A549 treated with Hydrocortisone at 1 μM for 4 hours (cell line): ENCODE measurements at places on chromosomes 1 and 21. TPM values are rescaled to one million over a fixed set of nuclear protein-coding genes. Genes with fewer than 3 reads are reported as not detected.

The PLA2G2F gene
- not detected in 5 replicates for total RNA-seq

The HNRNPCL4 gene
- not detected in 5 replicates for total RNA-seq

The KIAA0040 gene
- total RNA-seq = 0.80 to 0.98 TPM (median 0.95 TPM) in 5 replicates

The FLG2 gene
- total RNA-seq = not detected in 5 replicates

The FCRL6 gene
- not detected in 5 replicates for total RNA-seq

The ADAM30 gene
- not detected in 5 replicates for total RNA-seq

The SPSB1 gene
- total RNA-seq = 29.2 to 35.8 TPM (median 31.3 TPM) in 5 replicates

The RNU1-3 gene
- 6.1 to 30.4 TPM (median 9.0 TPM) in 3 of 5 replicates, not detected in the others for total RNA-seq

The TSPEAR gene
- total RNA-seq = not detected in 5 replicates

The RBP7 gene
- 5.2 to 6.9 TPM (median 5.6 TPM) in 5 replicates for total RNA-seq

The DNAH14 gene
- total RNA-seq = 12.9 to 16.3 TPM (median 15.3 TPM) in 5 replicates

The GPR157 gene
- total RNA-seq = 4.2 to 7.1 TPM (median 5.2 TPM) in 5 replicates

The OR2L13 gene
- total RNA-seq = not detected in 5 replicates

The SPRR5 gene
- not detected in 5 replicates for total RNA-seq

The TMEM63A gene
- 5.1 to 7.4 TPM (median 5.8 TPM) in 5 replicates for total RNA-seq

The THEM4 gene
- total RNA-seq = 13.0 to 14.7 TPM (median 13.2 TPM) in 5 replicates

The RHCE gene
- total RNA-seq = 0.25 TPM in 1 of 5 replicates, not detected in the others

The ZNF593OS gene
- total RNA-seq = 0.25 to 0.49 TPM (median 0.26 TPM) in 4 of 5 replicates, not detected in the other

The IARS2 gene
- total RNA-seq = 90.0 to 120 TPM (median 103 TPM) in 5 replicates

The NMNAT2 gene
- total RNA-seq = 0.35 to 0.71 TPM (median 0.51 TPM) in 5 replicates

The UCHL5 gene
- 41.7 to 51.9 TPM (median 43.9 TPM) in 5 replicates for total RNA-seq

The IL23R gene
- total RNA-seq = not detected in 5 replicates

The PRR9 gene
- not detected in 5 replicates for total RNA-seq

The HP1BP3 gene
- total RNA-seq = 100 to 166 TPM (median 118 TPM) in 5 replicates

The TSSK3 gene
- 0.10 to 0.17 TPM (median 0.15 TPM) in 3 of 5 replicates, not detected in the others for total RNA-seq

The WDR64 gene
- total RNA-seq = 0.08 TPM in 1 of 5 replicates, not detected in the others

The MFSD2A gene
- total RNA-seq = 7.0 to 7.7 TPM (median 7.6 TPM) in 5 replicates

The CD84 gene
- total RNA-seq = not detected in 5 replicates

The PDC gene
- not detected in 5 replicates for total RNA-seq

The TNFRSF4 gene
- 0.09 to 0.34 TPM (median 0.25 TPM) in 3 of 5 replicates, not detected in the others for total RNA-seq

The FNBP1L gene
- 18.6 to 32.6 TPM (median 25.9 TPM) in 5 replicates for total RNA-seq

The ZNF362 gene
- total RNA-seq = 7.9 to 12.9 TPM (median 10.5 TPM) in 5 replicates

The PEAR1 gene
- total RNA-seq = 5.9 to 7.6 TPM (median 6.4 TPM) in 5 replicates

The SIK1 gene
- total RNA-seq = 9.1 to 29.1 TPM (median 19.5 TPM) in 5 replicates

The TMPRSS3 gene
- total RNA-seq = 0.10 to 0.36 TPM (median 0.22 TPM) in 5 replicates

The CD2 gene
- not detected in 5 replicates for total RNA-seq

The C1orf87 gene
- total RNA-seq = not detected in 5 replicates

The TMEM61 gene
- total RNA-seq = 0.56 to 1.1 TPM (median 0.87 TPM) in 5 replicates

The TSACC gene
- 1.7 to 2.8 TPM (median 2.1 TPM) in 5 replicates for total RNA-seq

The STYXL2 gene
- total RNA-seq = not detected in 5 replicates

The AMY1B gene
- not detected in 5 replicates for total RNA-seq

The TMEM9 gene
- total RNA-seq = 83.3 to 84.7 TPM (median 83.6 TPM) in 5 replicates
